ENCODE measurements at places on chromosomes 1 and 21.

DNA sequence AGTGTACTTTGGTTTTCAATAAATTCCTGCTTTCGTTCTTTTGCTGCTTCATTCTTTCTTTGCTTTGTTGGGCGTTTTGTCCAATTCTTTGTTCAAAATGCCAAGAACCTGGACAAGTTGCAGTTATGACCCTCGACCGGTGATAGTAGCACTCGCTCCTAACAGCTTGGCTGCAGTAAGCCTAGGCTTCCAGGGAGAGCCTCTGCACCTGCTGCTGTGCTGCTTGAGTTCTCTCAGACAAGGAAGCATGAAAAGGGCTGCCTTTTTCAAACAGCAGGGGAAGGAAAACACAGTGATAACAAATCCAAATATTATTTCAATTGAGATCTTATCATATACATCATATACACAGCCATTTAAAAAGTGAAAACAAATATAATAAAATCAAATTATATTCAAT, 12.8 kb upstream of the RIPK4 start:
- peak; percentile 70 for DNase-seq

DNA sequence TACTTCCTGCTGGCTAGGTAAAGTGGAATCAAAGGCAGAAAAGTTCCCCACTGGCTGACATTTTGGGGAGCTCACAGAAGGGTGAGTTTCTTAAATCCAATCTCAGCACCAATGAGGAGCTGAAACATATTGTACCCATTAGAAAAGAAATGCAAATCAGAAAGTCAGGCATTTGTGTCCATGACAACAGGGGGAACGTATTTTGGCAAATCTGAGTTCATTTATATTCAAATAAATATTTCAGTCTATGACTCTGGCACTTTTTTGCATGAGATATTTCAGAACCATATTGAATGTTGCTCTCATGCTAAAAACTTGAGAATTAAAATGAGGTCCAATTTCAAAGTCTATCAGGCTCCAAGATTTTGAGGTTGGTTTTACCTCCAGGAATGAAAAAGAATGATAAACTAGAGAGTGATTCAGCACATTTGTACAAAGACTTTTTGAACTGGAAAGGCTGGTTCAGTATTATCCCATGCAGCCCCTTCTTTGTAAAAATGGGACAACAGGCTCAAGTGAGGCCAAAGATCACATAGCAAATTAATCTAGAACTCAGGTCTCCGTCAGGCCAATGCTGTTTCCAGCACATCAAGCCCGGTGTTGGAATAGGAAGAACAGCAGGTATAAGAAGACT, 202.2 kb downstream of the RRAGC start:
- DNase-seq, result no peak

GRCh38 chr1:67433837-67434236, 3.6 kb upstream of the SERBP1 start:
- no peak for DNase-seq

- no peak for DNase-seq
These were observed 51.4 kb upstream of the KANK4 start for GRCh38 chr1:62370594-62370993.

GRCh38 chr1:1511533-1512285, at the start of gene ATAD3A:
ATAD3A (plus strand) TSS chr1:1512162; CDS start chr1:1512269, 107 bp downstream.
- peak; percentile 98 for DNase-seq

- no peak for DNase-seq
These were observed 25.0 kb upstream of the POU3F1 start for GRCh38 chr1:38071312-38072256.

- no peak for DNase-seq
These were observed 402.1 kb downstream of the SETD4 start for GRCh38 chr21:35658242-35658641.

DNA sequence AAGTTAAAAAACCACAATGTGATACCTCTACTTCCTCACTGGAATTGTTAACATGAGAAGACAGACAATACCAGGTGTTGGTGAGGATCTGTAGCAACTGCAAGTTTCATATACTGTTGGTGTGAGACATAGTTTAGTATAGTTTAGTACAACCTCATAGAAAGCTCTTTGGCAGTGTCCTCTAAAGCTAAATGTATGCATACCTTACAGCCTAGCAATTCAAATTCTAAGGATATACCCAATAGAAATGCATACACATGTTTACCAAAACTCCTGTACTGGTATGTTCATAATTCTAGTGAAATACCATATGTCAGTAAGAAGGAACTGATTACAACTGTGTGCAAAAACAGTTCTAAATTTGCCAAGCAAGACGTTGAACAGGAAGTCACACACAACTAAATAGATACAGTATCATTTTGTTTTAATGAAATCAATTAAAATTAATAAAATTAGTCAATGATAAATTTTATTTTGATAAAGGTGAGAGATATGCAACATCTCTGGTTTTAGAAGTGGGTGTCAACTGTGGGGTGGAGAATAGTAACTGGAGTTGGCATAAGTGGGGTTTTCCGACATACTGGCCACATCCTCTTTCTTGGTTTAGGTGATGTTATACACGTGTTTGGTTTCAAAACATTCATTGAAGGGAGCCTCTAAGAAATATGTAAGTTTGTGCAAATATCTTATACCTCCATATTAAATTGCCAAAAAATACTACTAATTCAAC, 450.7 kb downstream of the PTPRC start:
- no peak for DNase-seq

DNA sequence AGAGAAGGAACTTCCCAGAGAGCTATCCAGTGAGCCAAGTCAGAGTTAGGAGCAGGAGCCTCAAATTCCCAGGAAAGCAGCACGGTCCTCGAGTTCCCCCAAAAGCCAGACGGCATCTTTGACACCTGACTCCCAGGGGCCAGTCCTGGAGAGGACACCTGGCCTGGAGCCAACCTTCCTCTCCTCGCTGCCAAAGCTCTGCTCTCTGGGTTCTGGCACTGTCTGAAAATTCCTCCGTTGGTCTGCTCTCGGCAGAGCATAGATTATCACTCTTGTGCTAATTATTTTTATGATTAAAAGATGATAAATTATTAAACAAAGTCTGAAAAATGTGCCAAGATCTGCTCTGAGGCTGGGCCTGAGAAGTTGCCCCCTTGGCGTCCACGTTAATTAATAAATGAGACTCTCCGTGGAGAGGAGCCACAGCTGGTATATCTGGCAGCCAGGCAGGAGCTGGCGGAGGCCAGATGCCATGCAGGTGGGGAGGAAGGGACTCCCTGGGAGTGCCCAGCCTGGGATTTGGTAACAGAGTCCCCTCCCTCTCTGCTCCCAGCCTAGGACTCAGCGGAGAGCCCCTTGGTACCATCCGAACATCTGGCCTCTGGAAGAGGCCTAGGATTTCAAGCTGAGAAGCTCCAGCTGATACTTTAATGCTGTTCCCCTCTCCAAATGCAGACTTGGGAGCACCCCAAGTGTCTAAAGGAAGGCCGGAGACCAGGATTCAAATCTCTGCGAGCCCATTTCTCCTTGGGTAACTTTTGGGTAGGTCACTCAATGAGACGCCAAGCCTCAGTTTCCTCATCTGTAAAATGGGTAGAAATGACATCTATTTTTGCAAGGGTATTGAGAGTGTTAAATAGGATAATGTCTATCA, 163.7 kb upstream of the POU3F1 start:
- DNase-seq, result no peak

- DNase-seq, result peak; percentile 57
These were observed 4.7 kb downstream of the CELF3 start for GRCh38 chr1:151711951-151712350.

- no peak for DNase-seq
These were observed 189.4 kb downstream of the COP1 start for GRCh38 chr1:176017722-176018121.

GRCh38 chr1:180901076-180901990, 11.4 kb upstream of the KIAA1614 start:
- DNase-seq, result no peak

GRCh38 chr1:39085174-39085573, 59.0 kb downstream of the NDUFS5 start:
- DNase-seq, result peak; percentile 21

DNA sequence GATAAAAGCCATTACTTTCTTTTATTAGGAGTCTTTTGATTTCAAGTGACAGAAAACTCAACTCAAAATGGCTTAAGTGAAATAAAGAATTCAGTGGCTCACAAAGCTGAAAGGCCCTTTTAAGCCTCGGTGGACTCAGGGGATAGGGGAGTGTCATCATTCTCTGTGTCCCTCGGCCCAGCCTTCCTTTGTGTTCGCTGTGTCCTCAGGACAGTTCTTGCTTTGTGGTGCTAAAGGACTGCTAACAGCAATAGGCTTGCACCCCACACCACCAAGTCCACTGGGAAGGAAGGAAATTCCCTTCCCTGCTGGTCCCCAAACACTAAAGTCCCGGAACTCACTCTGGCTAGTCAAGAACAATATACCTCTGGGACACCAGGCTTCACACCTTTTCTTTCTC, 129.2 kb downstream of the NTPCR start:
- no peak for DNase-seq

DNA sequence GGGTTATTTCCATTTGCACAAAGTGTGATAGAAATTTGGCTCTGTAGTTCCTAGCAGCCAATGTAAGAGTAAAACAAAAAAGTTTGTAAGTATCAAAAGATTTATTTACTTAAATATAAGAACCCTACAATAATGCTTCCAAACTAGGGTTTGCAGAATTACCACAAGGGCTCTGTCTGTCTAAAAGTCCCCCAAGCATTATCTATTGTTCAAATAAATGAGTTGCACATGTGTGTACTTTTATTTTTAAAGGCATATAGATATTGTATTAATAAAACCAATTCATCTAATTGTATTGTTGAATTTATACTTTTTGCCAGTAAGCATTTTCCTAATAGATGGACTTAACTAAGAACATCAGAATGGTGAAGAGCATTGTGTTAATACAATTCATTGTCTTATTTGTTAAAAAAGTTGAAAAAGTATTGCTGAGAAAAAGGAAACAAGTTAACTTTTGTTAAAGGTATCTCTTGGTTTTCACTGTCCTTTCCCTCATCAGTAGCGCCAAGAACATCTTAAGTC, 863 bp upstream of the PTPRC start:
- no peak for DNase-seq

DNA sequence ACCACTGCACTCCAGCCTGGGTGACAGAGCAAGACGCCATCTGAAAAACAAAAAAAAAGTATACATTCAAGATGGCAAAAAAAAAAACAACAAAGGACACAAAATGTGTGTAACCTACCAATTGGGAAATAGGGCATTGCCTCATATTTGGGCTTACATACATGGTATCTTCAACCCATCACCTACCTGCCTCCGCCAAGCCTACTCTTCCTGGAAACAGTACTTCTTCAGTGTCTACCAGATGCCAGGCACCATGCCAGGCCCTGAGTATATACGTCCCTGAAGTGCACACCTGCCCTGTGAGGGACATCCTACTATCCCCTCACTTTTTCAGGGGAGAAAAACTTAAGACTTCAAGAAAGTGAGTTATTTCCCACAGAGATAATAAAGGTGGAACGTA, 160.2 kb downstream of the TOMM20 start:
- DNase-seq, result peak; percentile 25

- DNase-seq, result no peak
These were observed 19.1 kb upstream of the NTMT2 start for GRCh38 chr1:170126696-170127095.

GRCh38 chr1:59815892-59816291, 1.1 kb downstream of the HOOK1 start:
- DNase-seq, result peak; percentile 32

- DNase-seq, result no peak
These were observed 652.5 kb downstream of the KIF26B start for GRCh38 chr1:245807306-245807705.

- DNase-seq, result peak; percentile 93
These were observed 1.0 kb upstream of the S100A2 start for GRCh38 chr1:153566414-153567371.

DNA sequence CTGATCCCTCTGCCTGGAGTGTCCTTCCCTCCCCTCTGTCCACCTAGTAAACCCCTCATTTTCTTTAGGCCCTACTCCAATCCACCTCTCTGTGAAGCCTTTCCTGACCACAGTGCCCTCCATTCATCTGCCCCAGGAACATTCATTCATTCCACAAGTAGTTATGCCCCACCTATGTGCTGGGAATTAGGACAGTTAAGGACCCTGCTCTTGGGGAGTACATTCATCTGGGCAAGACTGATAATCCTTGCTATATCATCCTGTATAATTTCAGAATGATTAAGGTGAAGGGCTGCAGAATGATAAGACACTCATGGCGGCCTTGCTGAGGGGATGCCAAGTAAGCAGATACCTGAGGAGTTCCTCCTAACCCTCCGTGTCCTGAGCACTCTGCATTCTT, 10.3 kb upstream of the FAM20B start:
- no peak for DNase-seq

DNA sequence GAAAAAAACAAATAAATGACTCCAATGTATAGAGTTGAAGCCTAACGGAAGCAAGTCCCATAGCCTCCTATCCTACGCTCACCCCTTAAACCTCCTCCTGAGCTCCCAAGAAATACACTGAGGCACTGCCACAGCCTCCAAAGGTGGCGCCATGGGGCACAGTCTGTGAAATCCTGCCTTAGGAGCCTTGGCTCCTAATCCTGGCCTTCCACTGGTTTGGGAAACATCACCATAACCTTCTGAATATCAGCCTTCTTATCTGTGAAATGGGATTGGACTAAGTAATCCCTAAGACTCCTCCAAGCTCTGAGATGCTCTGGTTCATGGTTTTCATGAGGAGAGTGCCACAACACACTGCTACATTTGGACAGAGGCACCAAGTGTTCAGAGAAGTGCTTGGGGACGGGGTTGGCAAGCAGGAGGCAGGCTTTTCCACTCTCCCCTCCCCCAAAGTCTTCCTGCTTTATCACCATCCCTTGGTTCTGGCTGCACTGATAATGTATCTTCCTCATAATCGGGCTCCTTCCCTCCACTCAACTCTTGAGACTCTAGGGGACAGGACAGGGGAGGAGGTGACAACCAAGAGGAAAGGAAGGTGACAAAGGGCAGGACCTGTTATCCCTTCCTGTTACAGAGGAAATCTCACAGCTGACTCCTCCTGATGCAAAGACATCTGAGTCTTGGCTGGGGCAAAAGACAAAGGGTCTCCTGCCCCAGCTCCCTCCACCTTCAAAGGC, 2.7 kb downstream of the SLAMF7 start:
- no peak for DNase-seq

DNA sequence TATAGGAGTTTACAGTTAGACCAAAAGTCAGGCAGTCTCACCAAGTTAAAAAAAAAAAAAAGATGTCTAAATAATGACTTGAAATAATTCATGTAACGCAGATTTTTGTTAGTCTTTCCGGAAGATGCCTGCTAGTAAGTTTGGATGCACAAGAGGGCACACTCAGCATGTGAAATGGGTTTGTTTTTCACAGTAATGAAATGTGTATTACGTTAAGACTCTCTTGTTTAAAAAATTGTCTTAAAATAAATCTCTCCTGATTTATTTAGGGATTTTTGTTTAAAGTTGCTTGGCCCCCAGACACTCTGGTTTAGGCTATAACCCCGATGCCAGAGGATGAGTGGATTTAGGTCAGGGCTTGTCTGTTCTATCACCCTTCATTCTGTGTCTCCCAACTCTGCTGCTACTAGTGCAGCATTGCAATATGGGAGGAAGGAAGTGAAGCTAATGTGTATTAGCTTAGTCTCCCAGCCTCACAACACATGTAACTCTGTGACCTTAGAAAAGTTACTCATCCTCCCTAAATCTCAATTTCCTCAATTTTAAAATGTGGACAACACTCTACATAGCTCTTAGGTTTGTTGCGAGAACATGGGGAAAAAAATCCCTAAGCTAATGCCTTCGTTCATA, 25.7 kb downstream of the CTH start:
- DNase-seq, result no peak

GRCh38 chr1:26344147-26344920, 9.6 kb downstream of the CRYBG2 start:
- no peak for DNase-seq
